ENCODE measurements at places on chromosomes 6 and 20.

DNA sequence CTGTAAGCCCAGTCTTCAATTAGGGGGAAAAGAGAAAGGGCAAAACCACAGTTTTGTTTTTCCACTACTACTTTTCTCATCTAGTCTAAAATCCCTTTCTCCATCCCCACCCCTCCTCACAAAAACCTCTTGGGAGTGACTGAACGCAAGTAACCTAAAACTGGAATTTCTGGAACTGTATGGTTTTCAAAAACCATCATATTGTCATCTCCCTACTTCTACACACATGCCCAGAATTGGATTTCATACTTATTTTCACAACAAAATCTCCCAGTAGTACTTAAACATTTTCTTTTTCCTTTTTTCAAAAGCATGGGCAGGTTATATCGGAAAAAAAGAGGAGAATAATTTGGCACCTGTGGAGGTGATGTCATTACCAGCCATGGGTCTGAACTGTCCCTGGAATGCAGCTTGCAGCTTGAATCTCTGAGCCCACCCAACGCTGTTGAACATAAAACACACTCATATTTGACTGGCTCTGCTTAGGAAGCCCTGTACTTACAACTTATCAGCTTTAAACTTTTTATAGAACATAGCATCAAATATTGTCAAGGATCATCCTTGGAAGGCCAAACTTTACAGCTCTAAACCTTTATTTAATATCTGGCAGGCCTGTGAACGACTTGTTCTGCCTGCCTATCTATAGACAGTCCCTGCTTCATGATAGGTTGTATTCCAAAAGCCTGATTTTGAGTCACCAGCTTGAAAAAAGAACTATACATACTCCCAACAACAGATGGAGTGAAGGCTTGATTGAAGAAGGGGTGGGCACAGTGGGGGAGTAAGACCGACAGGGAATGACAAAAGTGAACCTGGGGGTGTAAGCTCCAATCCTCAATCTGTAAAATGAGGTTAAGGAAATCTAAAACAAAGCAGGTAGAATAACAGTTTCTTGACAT, 59.3 kb downstream of the EPB41L2 start:
- DNase-seq, result no peak

- no peak for DNase-seq
These were observed 138.1 kb downstream of the RFPL4B start for GRCh38 chr6:112485120-112485826.

- no peak for DNase-seq
These were observed 49.0 kb upstream of the ASF1A start for GRCh38 chr6:118844915-118845314.

DNA sequence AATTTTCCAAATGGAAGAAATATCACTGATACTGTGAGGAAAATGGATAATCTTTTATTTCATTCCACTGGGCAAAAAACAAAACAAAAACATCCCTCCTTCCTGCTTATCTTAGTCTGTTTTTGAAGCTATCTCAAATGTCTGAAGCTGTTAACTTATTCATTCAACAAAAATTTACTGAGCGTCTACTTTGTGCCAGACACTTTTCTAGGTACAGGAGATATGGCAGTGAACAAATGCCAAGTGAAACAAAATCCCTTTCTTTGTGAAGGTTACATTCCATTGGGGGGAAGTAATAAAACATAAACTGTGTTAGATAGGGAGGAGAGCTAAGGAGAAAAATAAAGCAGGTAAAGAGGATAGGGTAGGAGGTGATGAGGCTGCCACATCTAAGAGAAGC, 47.5 kb downstream of the TNFRSF21 start:
- DNase-seq, result no peak

- DNase-seq, result no peak
These were observed 600.7 kb downstream of the HDGFL1 start for GRCh38 chr6:23170049-23170448.

DNA sequence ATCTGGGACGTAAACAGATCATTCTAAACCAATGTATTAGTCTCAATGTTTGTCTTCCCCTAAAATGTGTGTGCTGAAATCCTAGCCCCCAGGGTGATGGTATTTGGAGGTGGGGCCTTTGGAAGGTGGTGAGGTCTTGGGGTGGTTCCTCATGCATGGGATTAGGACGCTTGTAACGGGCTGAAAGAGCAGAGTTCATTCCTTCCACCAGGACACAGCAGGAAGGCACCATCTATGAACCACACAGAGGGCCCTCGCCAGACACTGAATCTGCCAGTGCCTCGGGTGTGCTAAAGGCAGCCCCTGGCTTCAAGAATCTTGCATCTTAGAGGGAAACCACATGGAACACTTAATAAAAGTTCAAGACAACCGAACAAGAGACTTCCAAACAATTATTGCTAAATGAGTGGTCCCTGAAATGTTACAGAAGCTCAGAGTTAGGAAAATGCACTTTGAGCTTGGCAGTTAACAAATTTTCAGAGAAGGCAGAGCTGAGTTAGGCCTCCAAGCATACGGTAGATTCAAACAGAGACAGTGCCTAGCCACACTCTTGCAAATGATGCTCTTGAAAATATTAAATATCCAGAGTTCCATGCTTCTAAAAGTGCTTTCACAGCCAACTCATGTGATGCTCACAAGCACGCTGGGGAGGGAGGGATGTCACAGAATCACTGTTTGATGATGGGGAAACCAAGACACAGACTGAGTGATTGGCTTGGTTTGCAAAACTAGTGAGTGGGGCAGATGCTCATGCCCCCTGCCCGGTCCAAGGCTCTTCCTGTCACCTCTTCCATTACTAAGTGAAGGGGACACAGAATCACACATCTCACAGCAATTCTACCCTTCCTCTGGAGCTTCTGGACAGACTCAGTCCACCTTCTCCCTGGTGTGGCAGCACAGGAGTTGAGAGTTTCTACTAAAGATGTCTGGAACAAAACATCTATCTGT, 27.4 kb downstream of the TBC1D7 start:
- no peak for DNase-seq

GRCh38 chr6:25329161-25329817, 50.1 kb downstream of the CARMIL1 start:
- DNase-seq, result no peak

- no peak for DNase-seq
These were observed 7.7 kb upstream of the KLHL31 start for GRCh38 chr6:53673162-53673727.

All from effector CD8-positive, alpha-beta T cell (primary cell).